Cerebellum (tissue), 4 donors: ENCODE measurements at places on chromosomes 4 and X.

GRCh38 chr4:100466501-100466900 lies 51.3 kb downstream of the EMCN start:
- no peak for DNase-seq

DNA sequence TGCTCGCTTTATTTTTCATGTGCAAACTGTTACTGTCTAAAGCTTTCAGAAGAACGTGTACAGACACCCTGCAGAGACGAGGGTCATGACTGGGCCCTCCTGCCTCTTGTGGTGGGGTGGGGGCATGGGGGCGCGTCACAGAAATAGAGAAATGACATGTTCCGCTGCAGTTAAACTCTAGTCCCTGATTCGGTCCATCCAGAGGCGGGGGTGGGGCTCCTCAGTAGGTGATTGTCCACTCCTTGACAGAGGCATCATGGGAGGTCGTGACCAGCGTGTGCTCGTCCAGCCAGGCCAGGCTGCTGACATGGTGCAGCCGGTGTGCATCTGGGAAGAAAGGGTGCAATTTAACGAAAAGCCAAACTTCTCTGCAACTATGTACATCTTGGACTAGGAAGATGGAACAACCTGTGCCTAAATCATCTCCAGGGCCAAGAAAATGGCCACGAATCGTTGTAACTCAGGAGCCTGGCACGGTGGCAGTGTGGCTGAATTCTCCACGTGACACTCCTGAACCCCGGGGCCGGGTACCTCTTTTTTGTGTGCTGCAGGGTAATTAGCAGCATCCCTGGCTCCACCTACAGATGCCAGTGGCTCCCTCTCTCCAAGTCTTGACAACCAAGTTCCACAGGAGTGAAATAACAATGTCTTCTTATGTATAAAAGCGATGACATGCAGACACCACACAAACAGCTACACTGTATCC lies 41.3 kb downstream of the WDR1 start:
- no peak for DNase-seq

- DNase-seq = no peak
Observed at GRCh38 chr4:86543560-86544309, 50.4 kb upstream of the PTPN13 start.

DNA sequence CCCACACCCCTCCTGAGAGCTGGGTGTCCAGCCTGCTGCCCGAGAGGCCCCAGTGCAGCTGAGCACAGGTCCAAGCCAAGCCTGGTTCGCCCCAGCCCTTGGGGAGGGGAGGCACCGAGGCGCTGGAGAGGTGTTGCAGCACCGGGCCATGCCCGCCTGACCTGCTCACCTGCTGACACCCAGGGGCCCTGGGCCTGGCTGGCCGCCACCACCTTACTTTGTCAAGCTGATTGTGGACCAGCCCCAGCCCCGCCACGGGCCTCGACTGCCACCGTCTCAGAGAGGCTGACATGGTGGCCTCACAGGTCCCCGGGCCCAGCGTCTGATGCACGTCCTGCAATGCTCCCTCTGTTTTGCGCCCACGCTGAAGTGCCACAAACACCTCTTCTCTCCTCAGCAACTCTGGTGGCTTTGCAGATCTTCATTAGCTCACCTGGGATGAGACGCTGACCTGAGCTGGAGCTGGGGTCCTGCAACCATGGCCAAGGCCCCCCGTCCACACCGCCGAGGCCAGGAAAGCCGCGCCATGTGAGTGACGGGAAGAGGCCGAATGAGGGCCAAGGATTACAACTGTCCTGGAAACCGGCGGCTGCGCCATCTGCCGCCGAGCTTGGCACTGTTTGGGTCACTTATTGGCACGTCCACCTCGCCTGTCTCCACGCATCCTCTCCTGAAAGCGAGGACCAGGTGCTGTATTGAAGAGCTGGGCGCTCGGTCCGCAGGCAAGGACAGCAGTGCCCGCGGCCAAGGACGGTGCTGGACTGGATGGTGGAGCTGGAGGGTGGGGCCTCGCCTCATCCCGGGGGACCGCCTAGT lies 7.6 kb downstream of the CPLX1 start:
- DNase-seq = peak; percentile 89

- DNase-seq = no peak
Observed at GRCh38 chr4:41670982-41671381, 77.5 kb downstream of the PHOX2B start.

- DNase-seq = no peak
Observed at GRCh38 chr4:112063260-112063659, 82.0 kb upstream of the FAM241A start.

GRCh38 chrX:50581405-50581804 lies 110.8 kb upstream of the DGKK start:
- no peak for DNase-seq

GRCh38 chr4:121658125-121658524 lies 38.7 kb downstream of the ANXA5 start:
- DNase-seq = no peak

- DNase-seq = no peak
Observed at GRCh38 chr4:185950891-185951290, 118.1 kb upstream of the TLR3 start.

- no peak for DNase-seq
Observed at GRCh38 chr4:169345316-169345721, 74.6 kb upstream of the SH3RF1 start.

GRCh38 chrX:134660627-134661026 lies 2.4 kb upstream of the PLAC1 start:
- DNase-seq = no peak

DNA sequence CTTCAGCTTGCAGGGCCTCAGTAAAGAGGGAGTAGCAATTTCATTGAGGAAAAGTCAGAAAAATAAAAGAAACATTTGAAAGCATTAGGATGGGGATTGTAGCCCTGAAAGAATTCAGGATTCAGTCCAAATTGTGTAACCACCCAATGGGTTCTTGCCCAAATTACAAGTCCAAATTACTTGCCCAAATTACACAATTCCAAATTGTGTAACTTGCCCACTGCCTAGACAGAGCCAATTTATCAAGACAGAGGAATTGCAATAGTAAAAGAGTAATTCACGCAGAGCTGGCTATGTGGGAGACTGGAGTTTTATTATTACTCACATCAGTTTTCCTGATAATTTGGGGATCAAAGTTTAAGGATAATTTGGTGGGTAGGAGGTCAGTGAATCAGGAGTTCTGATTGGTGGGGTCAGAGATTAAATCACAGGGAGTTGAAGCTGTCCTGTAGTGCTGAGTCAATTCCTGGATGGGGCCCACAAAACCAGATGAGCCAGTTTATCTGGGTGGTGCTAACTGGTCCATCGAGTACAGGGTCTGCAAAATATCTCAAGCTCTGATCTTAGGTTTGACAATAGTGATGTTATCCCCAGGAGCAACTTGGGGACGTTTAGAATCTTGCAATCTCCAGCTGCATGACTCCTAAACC lies 18.1 kb upstream of the PAGE5 start:
- DNase-seq = no peak

GRCh38 chrX:76220856-76221255 lies 48.0 kb downstream of the PBDC1 start:
- no peak for DNase-seq

- DNase-seq = peak; percentile 68
Observed at GRCh38 chrX:153861733-153862310, 24.2 kb downstream of the L1CAM start.

GRCh38 chrX:154136627-154137161 lies 7.3 kb upstream of the OPN1LW start:
- peak; percentile 34 for DNase-seq

DNA sequence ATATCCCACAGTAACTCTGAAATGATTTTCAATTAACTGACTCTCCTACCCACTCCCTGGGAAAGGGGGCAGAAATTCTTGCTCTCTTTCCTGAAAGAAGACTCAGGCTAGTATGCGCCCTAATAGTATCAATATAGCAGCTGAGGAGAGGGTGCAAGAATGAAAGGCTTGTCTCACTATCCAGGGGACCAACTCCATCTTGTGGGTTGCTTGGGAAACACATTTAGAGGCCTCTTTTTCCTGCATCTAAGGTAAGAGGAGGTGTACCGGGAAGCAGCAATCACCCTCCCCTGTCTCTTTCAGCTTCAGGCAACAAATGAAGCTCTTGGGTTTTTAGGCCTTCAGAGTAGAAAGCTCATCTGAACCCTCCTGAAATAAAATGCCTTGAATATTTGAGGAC lies 11.3 kb downstream of the TMEM255A start:
- DNase-seq = no peak

GRCh38 chr4:7043284-7044136 lies at the start of gene TADA2B:
Gene TADA2B, plus strand, starts transcription at chr4:7043372. Its CDS starts 208 bp downstream, at chr4:7043580.
- DNase-seq = no peak

- no peak for DNase-seq
Observed at GRCh38 chr4:24010994-24011393, 121.1 kb upstream of the PPARGC1A start.

GRCh38 chr4:18050448-18050847 lies 28.9 kb upstream of the LCORL start:
- DNase-seq = no peak

DNA sequence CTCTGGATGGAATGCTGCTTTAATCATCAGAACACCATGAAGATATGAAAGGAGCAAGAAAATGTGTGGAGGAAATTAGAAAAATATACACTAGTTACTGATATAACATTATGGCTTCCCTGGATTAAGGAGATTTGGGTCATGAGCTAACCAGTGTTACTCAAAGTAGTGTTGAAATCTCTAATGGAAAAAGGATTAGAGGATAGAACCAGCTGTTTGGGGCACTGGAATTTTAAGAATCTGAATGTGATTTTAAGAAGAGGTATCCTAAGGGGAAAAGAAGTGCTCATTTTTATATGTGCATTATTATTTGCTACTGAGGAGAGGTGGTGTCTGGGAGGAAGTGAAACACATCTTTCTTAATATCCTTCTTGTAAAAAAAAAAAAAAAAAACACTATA lies 164.1 kb upstream of the PPARGC1A start:
- DNase-seq = no peak

- DNase-seq = no peak
Observed at GRCh38 chr4:148961526-148961925, 519.3 kb upstream of the NR3C2 start.
